GM12878 (cell line): ENCODE measurements at places on chromosomes 3 and 15. TPM values are rescaled to one million over a fixed set of nuclear protein-coding genes. Genes with fewer than 3 reads are reported as not detected.

SNTN gene
- polyA plus RNA-seq = not detected in 2 replicates

DNA sequence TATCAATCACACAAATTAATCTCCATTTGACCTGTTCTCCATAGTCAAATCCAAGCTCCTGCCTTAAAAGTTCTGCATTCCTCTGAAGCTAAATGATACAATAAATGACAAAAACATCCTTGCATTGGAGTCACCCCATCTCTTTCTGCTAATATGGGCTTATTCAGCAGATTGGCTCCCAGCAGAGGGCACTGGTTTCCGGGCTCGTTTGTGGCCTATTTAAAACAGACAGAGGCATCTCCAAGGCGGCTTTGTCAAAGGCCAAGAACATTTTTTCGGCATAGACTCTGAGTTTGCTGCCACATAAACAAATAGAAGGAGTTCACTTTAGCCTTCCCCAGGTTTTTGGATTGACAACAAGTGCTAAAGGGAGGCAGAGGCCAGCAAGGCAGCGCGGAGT, 204.4 kb upstream of the RASGRP1 start:
- no peak for DNase-seq

GRCh38 chr15:66880380-66881155, 178.5 kb downstream of the SMAD6 start:
- no peak for DNase-seq

DNA sequence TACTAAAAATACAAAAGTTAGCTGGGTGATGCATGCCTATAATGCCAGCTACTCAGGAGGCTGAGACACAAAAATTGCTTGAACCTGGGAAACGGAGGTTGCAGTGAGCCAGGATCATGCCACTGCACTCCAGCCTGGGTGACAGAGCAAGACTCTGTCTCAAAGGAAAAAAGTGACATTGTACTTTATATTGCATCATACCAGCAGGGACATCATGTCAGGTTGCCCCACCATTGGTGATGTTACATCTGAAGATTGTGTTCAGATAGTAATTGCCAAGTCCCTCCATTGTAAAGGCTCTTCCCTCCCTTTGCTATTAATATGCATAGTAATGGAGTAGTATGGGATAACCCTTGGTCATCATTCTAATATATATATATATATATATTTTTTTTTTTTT, 44.8 kb downstream of the FOXL2 start:
- DNase-seq = no peak

GRCh38 chr3:104519068-104519467, 847.6 kb upstream of the ALCAM start:
- peak; percentile 54 for DNase-seq

LDHAL6B gene
- 0.17 and 0.33 TPM in 2 replicates for polyA plus RNA-seq
